Pons (tissue), 1 donor: ENCODE measurements at places on chromosomes 12 and 14.

DNA sequence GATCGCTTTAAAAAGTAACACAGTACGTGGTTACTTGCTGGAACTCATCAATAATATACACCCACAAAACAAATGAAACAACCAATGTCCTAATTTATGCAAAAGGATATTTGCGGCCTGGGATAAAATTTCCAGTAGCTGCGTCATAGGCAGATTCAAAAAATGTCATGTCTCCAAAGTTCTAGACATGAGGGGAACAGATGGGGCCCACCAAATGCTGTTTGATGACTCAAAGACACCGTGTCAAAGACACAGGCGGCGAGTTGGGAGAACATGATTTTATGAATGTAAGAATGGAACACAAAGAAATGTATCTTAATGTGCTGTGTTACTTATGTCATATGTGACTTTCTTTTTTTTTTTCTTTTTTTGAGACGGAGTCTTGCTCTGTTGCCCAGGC, 34.3 kb upstream of the NCOR2 start:
- DNase-seq: no peak

DNA sequence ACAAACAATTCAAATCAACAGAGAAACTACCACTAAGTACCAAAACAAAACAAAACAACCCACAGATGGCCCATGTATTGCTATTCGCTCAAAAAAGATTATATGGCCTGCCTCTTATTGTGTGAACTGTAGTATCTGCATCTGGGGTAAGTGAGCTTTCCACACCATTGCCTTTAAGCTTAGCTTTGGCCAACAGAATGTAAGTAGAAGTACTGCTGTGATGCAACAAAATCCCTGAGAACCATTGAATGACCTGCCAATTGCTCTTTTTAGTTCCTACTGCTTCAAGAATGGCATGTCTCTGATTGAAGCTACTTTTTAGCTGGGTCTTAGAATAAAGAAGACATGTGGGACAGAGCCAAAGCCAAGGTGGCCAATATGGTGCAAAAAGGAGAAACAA, 32.5 kb downstream of the PPFIA2 start:
- peak; percentile 15 for DNase-seq

DNA sequence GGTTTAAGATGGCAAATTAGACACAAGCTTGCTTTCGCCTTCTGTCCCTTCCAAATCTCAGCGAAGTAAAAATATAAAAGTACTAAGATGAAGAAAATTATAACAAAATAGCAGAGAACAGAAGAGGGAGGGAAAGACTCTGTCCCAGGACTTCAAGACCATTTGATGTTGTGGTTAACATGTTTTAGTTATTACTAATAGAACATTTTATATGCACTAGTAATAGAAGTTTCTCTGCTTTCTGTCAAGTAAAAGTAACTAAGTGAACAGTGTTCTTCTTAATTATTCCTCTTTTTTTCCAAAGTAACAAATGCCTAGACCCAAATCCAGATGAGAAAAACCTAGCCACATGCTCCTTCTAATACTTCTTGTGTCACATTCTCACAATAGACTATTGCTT, 85.1 kb upstream of the DAAM1 start:
- DNase-seq: no peak

DNA sequence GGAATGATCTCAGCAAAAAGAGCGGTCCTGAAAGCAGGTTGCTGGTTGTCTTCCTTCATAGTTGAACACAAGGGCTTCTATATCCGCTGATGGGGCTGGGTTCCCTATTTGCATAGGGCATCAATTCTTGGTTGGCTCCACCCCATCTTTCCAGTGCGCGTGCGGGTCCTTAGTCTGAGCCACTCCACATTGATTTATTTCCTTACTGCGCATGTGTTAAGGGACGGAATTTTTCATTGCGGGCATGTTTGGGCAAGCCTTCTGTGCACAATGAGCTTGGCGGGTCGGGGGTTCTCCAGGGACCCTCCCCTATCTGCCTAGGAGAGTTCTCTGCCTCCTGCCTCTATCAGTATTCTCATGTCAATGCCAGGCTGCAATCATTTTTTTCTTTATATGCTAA, 21.2 kb upstream of the DLGAP5 start:
- DNase-seq: no peak

DNA sequence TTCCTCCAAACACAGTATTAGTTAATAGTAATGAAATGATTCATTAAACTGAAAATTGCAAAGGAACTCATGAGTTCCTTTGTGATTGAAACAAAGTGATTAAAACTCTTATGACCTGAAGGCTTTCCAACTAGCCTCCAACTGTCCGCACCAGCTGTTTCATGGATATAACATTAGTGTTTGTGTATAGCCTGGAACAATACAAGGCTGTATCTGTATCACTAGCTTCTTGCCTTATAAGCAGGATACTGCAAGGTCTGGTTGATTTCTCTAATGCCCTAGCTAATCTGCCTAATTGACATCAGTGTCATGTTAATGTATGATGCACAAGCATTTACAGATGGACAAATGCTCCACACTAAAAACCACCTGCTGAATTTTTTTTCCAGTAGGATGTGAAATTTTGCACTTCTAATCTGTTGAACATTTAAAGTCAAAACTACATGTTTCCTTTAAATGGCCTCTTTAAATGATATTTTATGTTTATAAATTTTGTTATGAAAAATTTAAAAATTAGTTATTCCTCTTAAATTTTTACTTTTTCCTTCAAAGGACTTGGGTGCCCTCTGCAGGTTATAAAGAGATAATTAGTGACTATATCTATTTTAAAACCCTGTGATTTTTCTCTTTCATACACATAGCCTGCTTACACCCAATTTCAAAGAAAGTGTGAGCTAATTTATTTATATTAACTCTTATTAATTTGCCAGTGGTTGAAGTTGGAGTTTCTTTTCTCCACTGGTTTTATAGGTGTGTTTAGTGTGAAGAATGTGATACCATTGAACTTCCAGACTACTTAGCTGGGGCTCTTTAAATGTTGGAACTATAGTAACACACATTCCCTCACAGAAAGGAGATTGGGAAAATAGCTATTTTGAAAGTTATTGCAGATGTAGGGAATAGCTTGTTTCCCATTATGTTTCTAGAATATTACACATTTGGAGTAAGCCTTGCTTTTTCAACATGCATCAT, 25.4 kb downstream of the AP5M1 start:
- no peak for DNase-seq

DNA sequence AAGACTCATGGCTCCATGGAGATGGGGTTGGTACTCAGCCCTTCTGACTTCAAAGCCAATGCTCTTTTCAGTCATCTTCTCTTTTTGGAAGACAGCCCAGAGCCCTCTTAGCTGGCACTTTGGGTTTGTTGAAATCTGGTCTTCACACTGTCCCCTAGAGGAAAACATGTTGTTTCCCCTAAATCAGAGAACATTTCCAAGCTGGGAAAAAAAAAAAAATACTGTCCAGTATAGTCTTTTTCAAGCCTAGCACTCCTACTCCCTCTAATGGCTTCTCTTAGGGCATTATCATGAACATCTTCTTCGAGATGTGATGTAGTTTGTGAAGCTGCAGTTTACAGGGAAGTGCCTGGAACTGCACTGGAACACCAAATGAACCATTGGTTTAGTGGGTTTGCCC, 3.0 kb upstream of the ZC3H14 start:
- peak; percentile 59 for DNase-seq

DNA sequence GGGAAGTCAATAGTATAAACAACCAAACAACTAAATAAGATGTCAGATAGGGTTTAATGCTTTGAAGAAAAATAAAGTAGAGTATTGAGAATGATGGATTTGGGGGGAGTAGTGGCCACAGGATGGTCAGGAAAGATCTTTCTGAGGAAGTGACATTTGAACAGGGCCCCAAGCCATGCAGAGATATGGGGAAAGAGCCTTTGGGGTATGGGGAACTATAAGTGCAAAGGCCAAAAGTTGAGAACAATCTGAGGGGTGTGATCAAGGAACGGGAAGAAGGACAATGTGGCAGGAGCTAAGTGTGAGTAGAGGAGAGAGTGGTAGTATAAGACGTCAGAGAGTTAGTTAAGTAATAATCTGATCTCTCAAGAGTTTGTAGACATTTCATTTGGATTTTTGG, 1.3 kb downstream of the MRPS35 start:
- no peak for DNase-seq

DNA sequence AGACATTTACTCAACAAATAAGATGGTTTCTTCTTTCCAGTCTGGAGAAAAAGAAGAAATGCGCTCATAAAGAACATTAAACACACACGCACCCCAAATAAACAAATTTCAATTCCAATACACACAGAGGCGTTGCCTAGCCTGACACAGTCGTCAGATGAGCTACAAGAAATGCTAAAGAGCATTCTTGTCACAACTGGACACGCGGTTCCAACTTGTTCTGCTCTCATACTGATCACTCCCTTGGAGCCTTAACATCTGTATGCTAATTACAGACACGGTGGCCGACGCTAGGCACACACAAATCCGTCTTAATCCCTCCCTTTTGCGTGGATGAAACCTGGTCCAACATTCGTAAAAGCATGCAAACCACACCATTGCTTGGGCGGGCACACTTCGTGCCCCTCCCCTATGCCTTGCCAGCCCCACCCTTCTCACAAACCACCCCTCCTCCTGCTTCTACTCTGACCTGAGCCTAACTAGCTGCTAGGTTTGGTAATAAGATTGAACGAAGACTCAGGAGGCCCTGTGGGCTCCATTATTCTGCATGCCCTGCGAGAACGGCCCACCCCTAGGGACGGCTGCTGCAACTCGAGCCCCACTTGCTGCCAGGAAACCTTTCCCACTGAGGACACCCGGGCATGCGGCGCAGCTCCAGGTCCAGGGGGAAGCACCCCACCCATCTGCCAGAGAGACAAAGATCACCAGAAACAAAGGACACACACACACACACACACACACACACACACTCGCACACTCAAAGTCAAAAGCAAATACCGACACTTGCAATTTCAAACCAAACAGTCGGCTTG, 1.2 kb downstream of the KCNK10 start:
- no peak for DNase-seq

- DNase-seq: no peak
Measured at GRCh38 chr14:20989471-20989786, 351 bp upstream of the METTL17 start.
